Ureter (tissue), 1 donor: ENCODE measurements at places on chromosomes 4 and X. TPM values are rescaled to one million over a fixed set of nuclear protein-coding genes. Genes with fewer than 3 reads are reported as not detected.

- no peak for DNase-seq
These were observed 443.5 kb upstream of the IGFBP7 start for GRCh38 chr4:57553728-57554127.

The SHROOM3 gene
- total RNA-seq, result 35.5 TPM

The TMEM175 gene
- total RNA-seq, result 39.1 TPM

The CABS1 gene
- not detected for total RNA-seq

The TREX2 gene
- total RNA-seq, result 2.1 TPM
